ENCODE measurements at places on chromosomes 2 and 18.

DNA sequence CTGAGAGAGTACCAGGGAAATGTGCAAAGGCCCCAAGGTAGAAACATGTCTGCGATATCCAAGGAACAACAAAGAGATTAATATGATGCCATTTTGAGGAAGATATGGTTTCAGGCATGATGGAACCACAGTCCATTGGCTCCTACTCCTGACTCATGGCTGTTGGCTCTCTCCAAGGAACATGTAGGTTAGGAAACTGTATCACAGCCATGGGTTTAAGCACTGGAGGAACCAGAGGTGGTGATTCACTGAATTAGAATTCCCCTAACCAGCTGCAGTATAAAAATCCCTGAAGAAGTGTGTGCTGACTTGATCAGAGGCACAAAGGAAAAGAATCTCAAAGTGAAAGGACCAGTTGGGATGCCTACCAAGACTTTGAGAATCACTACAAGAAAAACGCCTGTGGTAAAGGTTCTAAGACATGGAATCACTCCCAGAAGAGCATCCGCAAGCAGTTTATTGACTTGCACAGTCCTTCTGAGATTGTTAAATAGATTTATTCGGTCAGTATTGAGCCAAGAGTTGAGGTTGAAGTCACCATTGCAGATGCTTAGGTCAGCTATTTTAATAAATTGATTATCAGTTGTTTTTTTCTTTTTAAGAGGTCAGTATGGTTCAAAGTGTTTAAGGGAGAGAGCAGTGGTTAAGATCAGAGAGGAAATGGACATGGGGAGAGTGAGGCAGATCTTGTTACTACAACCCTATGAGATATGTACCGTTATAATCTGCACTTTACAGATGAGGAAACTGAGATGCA is 110.7 kb upstream of the OTX1 start:
- peak; percentile 74 for DNase-seq

DNA sequence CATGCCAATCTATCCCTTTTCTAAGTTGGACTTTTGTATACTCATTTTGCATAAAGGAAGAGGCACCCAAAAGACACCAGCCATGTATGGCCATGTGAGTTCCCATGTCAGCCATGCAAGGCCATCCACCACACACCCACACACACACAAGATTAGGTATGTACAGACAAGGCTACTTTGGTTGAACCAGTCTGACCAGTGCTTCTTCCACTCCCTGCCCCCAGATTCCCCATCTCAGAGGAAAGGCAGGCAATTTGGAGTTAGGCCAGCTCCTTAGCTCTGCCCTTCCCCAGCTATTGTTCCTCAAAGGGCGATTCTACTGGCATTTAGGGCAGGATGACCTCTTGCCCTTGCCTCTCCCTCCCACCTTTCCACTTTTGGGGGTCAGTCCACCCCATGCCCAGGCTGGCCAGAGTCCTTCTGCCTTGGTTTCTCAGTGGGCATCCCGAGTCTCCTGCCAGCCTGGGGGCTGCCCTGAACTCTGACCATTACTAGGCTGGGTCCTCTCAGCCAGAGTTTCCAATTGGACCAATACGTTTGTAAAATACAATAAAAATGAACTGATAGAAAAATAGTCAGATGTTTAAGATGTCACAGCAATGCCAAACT is 101.1 kb downstream of the ZBTB7C start:
- no peak for DNase-seq

DNA sequence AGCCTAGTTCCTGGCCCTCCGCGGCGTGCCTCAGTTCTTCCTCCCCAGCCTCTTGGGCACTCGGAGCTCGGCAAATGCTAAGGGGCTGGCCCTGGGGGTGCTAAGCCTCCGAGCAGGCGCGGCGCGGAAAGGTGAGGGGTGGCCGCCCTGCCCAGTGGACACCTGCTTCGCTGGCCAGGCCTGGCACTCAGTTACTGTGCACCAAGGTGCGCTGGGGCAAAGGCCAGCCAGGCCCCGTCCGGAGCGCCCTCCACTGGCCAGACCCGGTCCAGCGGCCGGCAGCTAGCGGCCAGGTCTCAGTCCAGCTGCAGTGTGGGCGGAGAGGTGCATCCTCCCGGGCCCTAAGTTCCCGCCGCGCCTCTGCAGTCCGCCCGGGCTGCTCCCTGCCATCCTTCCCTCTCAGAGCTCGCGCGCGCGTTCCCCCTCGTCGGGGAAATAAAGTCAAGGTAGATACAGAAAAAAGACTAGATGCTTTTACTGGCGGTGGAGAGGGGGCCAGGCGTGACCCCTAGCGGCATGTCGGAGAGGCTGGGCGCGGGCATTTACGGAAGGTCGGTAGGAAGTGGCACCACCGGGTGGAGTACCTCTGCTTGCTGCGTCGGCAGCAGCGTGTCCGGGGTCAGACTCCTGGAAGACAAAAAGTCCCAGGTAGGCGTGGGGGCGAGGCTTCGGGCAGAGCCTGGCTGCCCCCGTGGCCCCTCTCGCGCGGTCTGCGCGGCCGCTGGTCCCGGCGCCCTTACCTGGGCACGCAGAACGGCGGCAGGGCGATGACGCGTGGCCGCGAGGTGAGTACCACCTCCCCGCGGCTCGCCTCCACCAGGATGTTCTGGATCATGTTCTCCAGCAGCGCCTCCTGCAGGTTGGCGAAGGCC is 9.4 kb upstream of the CRYBA2 start:
- no peak for DNase-seq

GRCh38 chr2:207067473-207067872 is 98.3 kb downstream of the KLF7 start:
- no peak for DNase-seq

- DNase-seq, result no peak
Observed at GRCh38 chr18:31610286-31611205, 18.9 kb downstream of the TTR start.

- DNase-seq, result no peak
Observed at GRCh38 chr2:106282462-106283170, 88.5 kb upstream of the UXS1 start.

GRCh38 chr2:218027426-218028188 is 24.8 kb upstream of the TNS1 start:
- DNase-seq, result no peak

DNA sequence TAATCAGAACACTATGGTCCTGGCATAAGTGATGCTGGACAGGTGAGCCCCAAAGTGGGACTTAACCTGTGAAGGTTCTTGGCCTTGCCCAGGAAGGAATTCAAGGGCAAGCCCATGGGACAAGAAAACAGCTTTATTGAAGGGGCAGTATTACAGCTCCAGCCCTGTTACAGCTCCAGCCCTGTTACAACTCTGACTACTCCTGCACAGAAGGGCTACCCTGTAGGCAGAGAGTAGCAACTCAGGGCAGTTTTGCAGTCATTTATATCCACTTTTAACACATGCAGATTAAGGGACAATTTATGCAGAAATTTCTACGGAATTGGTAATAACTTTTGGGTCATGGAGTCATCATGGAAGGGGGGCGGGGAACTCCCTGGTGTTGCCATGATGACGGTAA is 15.7 kb downstream of the IL37 start:
- DNase-seq, result no peak

DNA sequence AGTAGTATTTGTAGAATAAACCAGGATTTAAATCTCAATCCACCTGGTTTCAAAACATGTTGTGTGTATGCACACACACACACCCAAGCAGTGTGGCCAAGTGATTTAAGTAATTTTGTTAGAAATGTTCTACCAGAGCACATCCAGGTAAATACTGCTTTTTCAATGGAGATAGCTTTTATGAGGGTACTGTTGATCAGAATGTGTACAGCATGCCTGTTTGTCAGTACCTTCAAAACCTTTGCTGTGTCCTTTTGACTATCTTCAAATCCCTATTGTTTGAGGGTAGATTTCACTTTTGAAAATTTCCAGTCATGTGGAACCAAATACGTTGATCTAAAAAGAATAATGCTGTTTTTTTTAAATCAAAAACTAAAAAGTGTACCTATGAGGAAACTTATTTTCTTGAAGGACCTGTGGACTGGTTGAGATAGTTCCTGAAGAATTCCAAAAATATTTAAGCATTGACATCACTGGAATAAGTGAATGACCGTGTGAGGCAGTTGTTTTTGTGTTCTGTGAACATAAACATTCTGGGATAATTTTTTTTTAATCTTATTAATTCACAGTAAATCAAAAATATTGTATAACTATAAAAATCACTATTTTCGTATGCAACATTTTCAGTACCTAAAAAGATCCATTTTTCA is 70.9 kb downstream of the PTRHD1 start:
- DNase-seq, result no peak

GRCh38 chr18:65610939-65611338 is 139.9 kb upstream of the CDH7 start:
- DNase-seq, result no peak

DNA sequence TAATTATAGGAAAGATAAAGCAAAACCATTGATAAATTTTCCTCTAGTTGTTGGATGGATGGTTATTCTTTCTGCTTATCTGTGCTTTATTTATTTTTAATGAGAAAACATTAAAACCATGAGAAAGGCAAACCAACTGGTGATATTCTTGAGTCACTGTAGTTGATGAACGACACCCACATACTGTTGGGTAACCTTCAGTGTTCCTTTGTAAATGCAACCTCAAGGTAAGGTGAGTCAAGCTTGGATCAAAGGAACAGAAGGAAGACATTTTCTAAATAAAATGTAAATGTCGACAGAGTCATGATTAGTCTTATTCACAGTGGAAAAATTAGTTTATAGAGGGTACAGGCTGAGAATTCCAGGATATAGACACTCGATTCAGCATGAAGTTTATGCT is 12.7 kb downstream of the ABCB11 start:
- no peak for DNase-seq

- no peak for DNase-seq
Observed at GRCh38 chr18:32661486-32662299, 111.1 kb downstream of the KLHL14 start.

- no peak for DNase-seq
Observed at GRCh38 chr2:231514951-231515297, 15.3 kb downstream of the NMUR1 start.

GRCh38 chr2:230751062-230751461 is 38.4 kb downstream of the CAB39 start:
- DNase-seq, result peak; percentile 37

DNA sequence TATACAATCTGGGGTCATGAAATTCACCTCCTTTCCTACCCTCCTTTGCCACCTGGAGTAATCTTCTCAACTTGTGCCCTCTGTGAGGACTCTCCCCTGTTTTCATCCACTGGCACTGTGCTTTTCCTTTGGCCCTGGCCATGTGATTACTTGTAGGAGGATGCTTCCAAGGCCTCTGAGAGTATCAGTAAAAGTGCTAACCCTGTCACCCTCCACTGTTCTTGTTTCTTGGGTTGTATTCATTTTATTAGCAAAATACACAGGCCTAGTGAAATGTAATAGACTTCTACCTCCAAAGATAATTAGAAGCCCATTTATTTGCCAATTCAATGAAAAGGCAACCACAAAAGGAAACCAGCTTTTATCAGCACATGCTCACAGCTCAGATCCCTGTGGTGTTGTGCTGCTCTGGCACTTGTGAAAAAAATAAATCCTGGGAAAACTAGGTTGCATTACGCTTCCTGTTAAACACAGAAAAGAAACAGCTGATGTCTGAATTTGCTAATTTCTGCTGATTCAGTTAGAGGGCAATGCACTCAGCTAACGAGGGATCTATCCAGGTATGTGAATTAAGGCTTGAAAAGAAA is 357.5 kb upstream of the ETAA1 start:
- DNase-seq, result no peak

DNA sequence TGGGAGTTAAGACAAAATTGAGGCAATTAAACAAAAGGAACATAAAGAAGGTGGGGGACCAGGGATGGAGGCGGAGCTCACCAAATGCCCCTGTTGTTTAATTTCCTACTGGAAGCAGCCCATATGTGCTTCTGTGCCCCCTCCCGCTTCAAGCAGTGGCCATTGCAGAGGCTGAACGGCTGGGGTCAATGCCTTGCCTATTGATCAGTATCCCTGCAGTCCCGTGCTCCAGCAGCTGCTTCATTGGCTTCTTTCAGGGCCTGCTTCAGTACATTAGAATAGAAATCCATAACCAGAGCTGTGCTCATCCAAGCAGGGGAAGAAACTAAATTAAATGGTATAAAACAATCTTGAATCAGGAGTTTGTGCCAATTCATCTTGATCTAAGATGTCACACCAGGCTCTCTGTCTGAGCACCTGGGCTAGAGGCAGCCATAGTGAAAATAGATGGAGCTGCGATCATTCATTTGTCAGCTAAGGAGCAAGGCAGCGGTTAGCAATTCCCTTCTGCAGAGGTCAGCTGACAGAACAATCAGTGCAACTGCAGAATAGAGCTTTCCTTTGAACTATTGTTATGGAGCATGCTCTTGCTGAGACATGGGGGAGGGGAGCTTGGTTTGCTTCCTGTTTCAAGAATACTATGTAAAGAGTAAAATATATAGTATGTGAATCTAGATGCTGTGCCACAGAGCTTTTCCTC is 222.4 kb downstream of the WDR7 start:
- no peak for DNase-seq

GRCh38 chr2:69020496-69021426 is 7.8 kb downstream of the ANTXR1 start:
- DNase-seq, result no peak

DNA sequence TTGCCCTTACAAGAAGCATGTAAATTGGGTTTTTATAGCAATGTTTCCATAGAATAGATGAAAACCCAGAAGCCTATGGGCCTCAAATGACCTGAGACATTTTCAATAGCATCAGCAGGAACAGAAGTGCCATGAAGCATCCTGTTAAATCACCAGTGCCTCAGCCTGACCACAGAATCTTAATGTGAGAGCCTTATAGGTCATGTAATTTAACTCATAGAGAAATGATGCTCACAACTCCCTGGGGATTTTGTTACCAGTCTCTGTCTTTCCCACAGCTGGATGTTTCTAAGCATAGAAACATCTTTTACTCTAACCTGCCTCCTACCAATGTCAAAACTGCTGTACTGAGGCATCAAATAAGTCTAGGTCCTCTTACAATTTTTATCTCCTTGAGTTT is 295.8 kb upstream of the ACVR2A start:
- no peak for DNase-seq

DNA sequence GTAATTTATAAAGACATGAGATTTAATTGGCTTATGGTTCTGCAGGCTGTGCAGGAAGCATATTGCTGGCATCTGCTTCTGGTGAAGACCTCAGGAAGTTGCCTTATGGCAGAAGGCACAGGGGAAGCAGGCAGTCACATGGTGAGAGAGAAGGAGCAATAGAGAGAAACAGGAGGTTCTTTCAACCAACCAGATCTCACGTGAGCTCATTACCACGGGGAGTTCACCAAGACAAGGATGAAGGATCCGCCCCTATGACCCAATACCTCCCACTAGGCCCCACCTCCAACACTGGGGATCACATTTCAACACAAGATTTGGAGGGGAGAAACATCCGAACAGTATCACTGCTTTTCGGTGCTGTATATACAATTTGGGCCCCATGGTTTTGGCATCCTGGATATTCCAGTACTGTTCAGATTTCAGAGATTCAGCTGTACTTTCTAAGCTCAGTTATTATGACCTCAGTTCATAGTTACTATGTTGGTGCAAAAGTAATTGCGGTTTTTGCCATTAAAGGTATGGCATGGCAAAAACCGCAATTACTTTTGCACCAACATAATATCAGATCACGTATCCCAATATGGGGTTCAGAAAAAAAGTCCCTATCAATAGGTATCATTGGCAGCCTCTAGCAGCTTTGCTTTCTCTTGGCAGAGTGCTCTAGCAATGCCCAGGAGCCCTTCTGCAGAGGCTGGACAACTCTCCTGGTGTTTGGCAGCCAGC is 189.6 kb upstream of the SIX3 start:
- DNase-seq, result no peak

- no peak for DNase-seq
Observed at GRCh38 chr2:127523269-127523939, 2.9 kb downstream of the IWS1 start.

- no peak for DNase-seq
Observed at GRCh38 chr2:100407073-100407472, 10.4 kb downstream of the CHST10 start.

All from GM04503 (cell line).